ENCODE measurements at places on chromosomes 2 and 18. TPM values are rescaled to one million over a fixed set of nuclear protein-coding genes. Genes with fewer than 3 reads are reported as not detected.

Gene GALNT13
- 14.2 TPM for total RNA-seq

Gene RSAD2
- total RNA-seq = 1.5 TPM

Gene IL1RL1
- 0.27 TPM for total RNA-seq

Gene SRD5A2
- 0.18 TPM for total RNA-seq

DNA sequence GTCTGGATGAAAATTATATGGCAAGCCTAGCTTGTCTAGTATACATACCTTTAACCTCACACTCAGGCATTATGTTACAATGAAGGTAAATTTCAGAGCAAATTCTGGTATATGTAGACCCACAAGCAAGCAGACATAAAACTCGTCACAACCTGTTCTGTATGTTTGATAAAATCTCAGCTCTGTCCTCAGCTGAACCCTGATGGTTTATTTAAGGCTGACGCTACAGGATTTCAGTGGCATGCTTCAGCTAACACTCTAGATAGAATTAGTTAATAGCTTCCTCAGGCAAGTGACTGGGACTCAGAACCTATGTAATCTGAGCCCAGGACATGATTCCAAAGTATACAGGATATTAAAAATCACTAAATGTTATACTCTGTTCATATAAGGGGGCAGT, 68.2 kb upstream of the MC2R start:
- no peak for DNase-seq

Gene CRYGD
- total RNA-seq = 1.9 TPM

Gene UGT1A8
- total RNA-seq = not detected

Gene CCDC121
- total RNA-seq = 3.1 TPM

Gene CNRIP1
- total RNA-seq = 39.8 TPM

Gene FLACC1
- 3.7 TPM for total RNA-seq

- no peak for DNase-seq
These were observed 32.5 kb downstream of the METTL4 start for GRCh38 chr18:2538844-2539243.

DNA sequence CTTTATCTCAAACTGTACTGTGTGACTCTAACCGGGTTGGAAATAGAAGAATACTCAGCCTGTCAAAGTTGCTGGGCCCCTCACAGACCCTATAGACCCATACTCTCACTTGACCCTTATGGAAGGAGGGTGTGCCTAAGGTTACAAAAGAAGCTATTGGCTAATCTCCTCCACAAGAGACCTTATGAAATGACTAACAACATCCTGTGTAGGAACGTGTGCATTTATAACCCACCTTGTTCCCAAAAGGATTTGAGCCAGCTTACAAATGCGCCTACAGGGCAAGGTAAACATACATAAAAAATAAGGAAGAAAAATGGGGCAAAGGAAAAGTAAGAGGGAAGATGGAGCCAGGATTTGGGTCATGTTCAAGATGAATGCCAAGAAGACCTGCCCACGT, 225.4 kb upstream of the SMAD2 start:
- DNase-seq = no peak

- no peak for DNase-seq
These were observed 18.5 kb upstream of the POLI start for GRCh38 chr18:54250846-54251261.

- DNase-seq = no peak
These were observed 15.5 kb upstream of the MSH6 start for GRCh38 chr2:47767497-47767844.

DNA sequence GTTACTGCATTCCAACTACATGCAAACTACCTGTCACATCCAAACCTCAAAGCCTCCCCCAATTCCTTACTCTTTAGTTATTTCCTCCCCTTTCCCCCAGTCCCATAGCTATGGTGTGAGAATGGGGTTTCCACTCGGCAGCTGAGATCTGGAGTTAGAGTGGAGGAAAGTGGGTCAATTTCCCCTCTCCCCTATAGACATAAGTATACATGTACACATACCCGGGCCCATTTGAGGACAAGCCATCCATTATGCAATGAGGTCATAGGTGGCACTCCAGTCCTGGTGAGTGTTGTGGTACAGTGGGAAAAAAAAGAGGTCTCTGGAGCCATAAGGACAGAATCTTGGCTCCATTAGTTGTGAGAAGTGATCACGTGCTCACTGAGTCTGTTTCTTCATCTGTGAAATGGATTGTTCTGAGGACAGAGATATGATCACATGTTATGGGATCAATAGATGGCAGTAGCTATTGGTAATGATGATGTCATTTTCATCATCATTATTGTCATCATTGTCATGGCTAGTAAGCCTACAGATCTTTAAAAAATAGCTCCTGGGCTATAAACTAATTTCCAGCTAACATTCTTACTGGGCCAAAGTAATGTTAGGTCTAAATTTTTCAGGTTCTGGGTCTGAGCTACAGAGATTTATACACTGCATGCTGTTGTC, 119.0 kb downstream of the BCL2L11 start:
- DNase-seq = no peak

DNA sequence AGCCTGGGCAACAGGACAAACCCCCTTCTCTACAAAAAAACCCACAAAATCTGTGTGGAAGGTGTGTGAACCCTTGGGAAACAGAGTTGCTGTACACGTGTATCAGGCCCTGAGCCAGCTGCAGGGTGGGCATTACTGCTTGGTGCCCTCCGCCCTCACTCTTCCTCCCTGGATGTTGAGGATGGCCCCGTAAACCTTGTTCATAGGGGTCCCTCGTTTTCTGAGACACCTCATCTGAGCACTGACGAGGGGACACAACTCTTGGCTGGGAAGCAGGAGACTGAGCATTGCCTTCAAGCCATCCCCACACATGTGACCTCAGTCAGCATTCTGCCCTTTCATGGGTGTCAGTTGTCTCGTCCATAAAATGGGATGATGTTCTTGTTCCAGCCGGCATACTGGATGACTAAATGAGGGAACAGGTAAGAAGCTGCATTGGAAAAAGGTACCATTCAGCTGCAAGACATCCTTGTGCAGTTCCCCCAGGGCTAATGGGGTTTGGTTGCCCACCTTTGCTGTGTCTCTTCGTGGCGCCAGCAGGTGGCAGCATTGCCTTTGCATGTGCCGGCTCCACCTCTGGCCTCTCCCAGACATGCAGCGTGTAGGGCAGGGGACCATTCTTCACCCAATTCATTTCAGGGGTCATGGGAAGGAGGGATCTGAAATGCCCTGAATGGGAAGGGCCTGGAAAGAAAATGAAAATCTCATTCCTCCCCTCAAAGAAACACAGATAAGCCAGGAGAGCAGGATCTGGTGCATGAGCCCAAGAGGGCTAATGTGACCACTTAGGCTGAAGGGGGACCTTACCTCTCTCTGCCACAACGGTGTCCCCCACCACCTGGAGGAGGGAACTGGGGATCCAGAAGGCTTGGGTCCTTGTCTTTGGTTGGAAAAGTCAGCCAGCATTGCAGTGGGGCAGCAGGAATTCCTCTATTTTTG, 36.4 kb upstream of the HAAO start:
- DNase-seq = peak; percentile 65
